ENCODE measurements at places on chromosomes 4 and X.

GRCh38 chr4:11635342-11635741 is 206.6 kb upstream of the HS3ST1 start:
- peak; percentile 92 for DNase-seq

DNA sequence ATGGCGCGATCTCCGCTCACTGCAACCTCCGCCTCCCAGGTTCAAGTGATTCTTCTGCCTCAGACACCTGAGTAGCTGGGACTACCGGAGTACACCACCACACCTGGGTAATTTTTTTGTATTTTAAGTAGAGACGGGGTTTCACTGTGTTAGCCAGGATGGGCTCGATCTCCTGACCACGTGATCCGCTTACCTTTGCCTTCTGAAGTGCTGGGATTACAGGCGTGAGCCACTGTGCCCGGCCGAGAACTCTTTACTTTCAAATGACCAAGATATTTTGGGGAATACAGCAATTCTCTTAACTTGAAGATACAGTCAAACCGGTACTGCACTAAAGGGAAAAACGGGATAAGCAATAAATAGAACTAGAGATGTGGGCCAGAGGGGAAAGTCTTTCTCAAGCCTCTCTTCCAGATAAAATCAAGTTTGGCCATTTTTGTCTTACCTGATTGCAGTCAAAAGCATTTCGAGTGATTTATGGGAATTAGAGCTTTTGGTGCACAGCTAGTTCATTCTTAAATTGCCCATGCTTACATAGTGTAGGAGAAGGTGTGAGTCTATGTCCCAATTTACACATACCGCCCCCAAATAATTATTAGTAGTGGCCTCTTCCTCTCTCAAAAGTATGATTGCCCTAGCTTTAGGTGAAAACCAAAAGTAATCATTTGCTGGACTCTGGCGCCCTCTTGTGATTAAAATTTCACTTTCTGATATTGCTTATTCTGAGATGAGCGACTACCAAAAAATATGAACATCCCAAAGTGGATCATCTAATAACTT is 53.2 kb upstream of the ABCG2 start:
- peak; percentile 13 for DNase-seq

DNA sequence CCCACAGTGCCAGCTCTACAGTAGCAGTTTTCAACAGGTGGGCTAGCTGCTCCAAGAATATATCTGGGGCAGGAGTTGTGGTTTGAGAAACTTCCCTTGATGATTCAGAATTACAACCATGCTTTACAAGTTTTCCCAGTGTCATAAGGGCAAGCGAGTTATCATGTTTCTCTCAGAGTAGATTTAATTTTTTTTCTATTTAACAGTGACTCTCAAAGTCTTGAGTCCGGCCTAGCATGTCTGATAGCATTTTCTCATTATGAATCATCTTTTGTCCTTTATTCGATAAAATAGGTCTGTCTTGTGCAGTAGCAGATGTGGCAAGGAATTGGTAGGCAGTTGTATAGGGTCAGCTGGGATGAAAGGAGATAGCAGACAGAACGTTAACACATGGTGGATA is 62.2 kb upstream of the SPANXD start:
- peak; percentile 32 for DNase-seq

GRCh38 chr4:5292101-5292500 is 240.8 kb downstream of the STK32B start:
- DNase-seq = no peak

DNA sequence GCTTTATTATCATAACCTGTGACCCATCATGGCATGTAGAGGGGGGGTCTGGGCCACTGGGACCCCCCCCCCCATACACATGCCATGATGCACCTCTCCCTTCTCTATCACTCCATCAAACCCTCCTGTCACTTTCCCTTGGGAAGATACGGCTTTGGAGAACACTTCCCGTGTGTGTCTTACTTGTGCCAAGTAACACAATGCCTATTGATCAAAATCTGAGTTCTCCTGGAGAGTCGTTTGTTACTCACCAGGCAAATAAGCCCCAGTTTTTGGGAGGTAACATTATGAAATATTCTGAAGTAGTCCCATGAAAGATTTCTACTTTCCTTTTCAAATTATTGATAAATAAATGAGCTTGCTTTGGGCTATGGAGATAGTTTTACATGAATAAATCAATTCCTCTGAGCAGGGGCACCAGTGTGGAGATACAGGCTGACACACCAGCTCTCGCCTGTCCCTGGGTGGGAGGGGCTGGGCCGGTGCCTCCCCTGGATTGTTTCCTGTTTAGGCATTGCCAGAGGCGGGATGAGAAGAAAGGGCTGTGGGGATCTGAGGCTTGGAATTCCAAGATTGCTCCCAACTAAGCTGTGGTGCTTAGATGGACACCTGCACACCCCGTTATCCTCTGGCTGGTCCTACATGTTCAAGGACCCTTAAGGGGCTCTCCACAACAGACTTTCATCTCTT is 63.2 kb upstream of the WWC2 start:
- DNase-seq = no peak

DNA sequence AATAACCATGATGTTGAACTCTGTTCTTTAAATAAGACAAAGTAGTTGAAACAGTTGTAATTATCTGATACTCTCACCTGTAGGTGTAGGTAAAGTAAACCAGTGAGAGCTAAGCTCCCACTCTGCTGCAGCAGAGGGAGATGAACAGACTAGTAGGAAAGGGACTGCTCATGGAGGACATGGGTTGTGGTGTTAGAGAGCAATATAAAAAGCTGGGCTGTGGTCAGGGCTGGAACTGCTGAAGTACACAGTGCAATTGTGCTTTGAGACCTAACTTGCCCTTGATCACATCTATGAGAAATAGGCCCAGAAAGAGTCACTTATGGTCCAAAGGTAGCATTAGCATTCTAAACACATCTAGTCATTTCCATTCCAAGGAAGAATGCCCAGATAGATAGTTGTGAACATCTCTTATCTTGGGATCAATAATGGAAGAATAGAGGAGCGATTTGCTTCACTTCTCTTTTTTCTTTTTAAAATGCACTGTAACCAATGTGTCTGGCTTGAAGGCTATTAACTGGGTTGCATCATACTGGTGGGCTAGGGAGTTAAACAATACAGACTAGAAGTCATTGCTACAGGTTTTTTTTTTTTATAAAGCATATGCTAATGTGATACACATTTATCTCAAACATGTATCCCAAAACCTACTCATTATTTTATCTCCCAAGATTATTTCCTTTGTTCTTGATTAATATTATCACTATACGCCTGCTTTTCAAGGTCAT is 251.3 kb upstream of the CENPE start:
- DNase-seq = no peak

- no peak for DNase-seq
These were observed 72.1 kb upstream of the DOCK11 start for GRCh38 chrX:118423558-118423957.

- no peak for DNase-seq
These were observed 233.8 kb downstream of the IL15 start for GRCh38 chr4:141870152-141870551.

GRCh38 chr4:179145746-179146525 is 1703.7 kb upstream of the AGA start:
- DNase-seq = peak; percentile 87

DNA sequence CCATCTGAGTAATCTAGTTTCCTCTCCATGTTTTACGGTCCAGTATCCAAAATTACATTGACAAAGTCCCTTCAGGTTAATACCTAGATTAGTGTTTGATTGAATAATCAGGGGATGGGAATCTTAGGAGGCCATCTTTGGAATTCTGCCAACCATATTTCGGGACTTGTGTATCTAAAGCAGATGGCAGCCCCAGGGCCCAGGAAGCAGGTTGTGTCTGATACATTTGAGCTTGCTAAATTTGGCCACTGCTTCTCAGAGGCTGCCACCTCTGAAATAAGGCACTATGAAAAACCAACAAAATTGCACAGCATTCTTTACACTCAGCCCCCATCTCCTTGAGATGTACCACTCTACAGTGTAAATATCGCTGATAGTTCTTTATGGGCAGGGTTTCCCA is 102.1 kb downstream of the ASB9 start:
- no peak for DNase-seq

DNA sequence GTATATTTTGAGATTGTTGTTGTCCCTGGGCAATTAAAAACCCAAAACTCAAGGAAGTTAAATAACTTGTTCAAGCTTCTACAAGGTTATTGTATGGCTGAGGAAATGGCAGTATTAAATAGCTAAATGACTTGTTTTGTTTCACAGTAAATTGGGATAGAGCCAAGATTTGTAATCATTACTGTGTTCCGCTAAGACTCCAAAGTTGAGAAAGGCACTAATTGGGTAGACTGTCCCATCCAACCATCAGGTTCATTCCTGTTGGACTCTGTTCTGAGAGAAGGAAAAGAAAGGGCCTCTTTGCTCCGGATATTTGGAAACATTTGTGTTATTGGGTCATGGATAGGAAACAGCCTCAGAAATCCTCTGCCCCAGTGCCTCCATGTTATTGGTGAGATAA is 82.2 kb downstream of the DCLK2 start:
- DNase-seq = no peak

- DNase-seq = peak; percentile 40
These were observed 525.4 kb downstream of the CENPC start for GRCh38 chr4:67019686-67020437.

DNA sequence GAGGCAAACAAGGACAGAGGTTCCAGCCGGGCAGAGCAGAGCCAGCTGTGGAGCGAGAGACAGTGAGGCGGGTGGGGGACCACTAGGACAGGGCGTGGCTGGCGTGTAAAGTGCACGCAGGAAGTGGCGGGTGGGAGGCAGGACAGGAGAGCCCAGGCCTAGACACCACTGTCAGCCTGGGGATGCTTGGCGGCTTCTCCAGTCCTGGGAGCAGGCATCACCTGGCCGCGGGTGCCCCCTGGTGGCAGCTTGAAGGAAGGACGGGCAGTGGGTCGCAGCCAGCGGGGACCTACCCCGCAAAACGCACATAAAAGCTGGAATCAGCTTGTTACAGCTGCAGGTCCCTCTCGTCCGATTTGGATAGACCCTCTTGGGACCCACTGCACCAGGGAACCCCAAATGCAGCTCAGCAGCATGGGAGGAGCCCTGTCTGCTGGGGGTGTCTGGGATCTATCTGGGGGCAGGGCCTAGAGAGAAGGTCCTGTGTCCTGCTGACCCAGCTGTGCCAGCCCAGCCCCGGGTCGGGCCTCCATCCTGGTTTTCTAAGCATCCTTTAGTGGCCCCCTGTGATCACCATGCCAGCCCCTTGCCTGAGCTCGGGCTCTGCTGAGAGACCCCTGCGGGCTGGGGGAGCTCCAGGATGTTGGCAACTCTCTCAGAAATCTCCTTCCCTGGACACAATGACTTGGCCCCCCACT is 57.7 kb downstream of the WFS1 start:
- no peak for DNase-seq

DNA sequence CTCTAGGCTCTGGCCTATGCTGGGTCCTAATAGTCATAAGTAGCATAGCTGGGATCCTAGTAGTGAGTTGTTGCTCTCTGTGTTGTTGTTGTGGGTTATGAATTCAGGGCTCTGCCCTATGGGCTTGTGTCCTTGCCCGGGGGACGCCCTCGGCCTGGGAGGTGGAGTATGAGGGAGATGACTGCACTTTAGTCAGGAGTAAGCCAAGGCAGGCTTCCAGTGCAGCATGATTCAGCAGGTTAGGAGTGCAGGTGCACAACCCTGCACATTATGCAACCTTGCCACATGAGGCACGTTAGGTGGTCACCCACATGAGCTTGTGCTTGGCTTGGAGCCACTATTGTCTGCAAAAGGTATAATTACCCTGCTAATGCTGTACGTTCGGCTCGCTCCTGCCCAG is 58.4 kb upstream of the CCDC149 start:
- DNase-seq = no peak

DNA sequence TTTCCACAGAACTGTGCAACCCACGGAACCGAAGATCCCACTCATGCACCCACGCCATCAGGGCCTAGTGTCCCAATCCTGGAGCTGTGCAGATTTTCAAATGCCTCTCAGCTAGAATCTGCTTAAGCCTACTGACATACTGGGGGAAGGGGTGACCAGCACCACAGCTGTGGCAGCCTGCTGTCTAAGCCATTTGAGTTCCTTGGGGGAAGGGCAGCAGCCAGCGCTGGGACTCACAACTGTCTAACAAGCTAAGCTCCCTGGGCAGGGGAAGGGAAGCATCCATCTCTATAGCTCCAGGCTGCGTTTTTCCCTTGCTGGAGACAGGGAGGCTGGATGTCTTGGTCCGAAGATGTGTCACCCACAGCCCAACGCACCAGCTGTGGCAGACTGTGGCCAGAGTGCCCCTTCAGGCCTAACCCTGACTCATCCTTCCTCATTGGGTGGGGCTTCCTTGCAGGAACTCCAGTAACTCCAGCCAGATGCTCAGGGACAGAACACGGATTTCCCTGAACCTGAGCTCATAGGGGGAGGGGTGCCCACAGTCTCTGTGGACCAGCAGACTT is 194.8 kb downstream of the CHRDL1 start:
- DNase-seq = no peak

DNA sequence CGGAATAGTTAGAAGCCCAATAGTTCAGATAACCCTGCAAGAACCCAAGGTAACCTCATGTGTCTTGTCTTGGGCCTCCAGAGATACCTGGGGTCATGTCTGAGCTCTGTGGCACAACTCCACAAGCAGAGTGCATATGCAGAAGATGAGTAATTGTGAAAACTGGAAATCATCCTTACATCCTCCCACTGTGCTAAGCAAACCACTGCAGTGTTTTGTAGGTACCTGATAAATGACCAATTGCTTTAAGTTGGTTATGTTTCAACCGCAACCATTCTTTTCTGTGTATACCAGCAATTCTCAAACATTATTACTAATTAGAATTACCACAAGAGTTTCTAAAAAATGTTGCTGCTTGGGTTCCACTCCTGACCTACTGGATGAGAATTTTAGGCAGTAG is 73.2 kb downstream of the CBLL2 start:
- peak; percentile 61 for DNase-seq

DNA sequence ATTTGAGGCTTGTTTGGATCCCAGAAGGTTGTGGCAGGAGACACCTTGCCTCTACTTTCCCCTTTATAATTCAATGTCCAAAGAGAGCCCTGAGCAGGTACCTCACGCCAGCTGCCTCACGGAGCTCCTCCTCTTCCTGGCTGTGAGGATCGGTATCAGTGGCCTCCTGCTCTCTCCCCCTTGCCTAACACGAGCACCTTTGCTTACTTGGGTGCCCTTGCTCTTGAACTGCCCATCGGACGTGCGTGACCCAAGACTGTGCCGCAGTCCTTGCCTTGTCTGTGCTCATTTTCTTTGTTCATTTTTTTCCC is 27.8 kb upstream of the MSANTD1 start:
- DNase-seq = no peak

All from astrocyte (in vitro differentiated cells and primary cell).